ENCODE measurements at places on chromosomes 3 and 15.

- no peak for DNase-seq
Observed at GRCh38 chr15:96687388-96688107, 357.0 kb downstream of the NR2F2 start.

DNA sequence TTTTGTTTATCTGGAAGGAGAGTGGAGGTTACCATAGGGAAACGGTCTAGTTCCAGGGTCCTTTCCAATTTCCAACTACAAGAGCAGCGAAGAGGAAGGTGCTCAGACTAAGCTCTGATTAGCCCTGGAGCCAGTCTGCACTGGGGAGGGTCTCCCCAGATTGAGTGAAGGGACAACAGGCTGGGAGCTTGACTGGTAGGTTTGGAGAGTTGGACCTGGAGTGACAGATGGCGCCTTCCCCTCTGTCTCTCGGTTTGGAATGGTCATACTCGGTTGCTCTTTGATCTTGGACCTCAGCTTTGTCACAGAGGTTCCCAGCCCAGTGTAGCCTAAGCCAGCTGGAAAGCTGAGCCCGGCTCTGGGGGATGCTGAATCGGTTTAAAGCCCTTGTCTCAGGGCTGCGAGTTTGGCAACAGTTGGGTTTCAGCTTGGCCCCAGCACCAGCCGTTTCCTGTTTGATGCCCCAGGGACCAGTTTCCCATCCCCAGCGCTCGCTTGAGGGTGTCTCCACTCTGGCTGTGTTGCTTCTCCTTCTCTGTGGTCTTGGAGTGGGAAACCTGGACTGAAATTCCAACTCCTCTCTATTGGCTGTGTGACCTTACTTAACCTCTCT lies 53.1 kb upstream of the ULK4 start:
- no peak for DNase-seq

- no peak for DNase-seq
Observed at GRCh38 chr3:175103298-175103697, 244.2 kb downstream of the NAALADL2 start.

GRCh38 chr15:94844538-94845389 lies 613.4 kb downstream of the MCTP2 start:
- DNase-seq = no peak

GRCh38 chr15:32859251-32859650 lies 141.4 kb downstream of the GREM1 start:
- no peak for DNase-seq

- no peak for DNase-seq
Observed at GRCh38 chr15:51492528-51492927, 130.0 kb downstream of the DMXL2 start.

DNA sequence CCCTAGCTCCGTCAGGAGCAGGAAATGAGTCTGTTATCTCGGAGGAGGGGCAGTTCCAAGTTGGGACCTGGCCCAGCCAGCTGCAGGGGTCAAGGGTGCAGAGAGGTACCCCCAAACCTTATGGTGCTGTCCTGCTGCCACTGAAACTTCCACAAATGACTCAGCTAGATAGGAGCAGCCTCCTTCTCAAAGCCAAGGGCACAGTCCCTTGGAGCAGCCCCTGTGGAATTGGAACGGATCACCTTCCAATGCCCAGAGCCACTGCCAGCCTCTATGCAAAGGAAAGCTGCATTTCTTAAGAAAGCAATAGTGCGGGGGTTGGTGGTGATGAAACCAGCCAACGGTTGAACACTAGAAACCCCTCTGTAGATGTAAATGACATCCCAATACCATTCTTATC lies 19.6 kb upstream of the LRRK1 start:
- DNase-seq = no peak

Measured in HTR-8/SVneo (cell line).